SIG-M5 (cell line): ENCODE measurements at places on chromosomes 11 and 22.

- DNase-seq, result no peak
These were observed 2.2 kb downstream of the IFITM5 start for GRCh38 chr11:297051-297585.

- no peak for DNase-seq
These were observed 138.5 kb upstream of the CTSC start for GRCh38 chr11:88475991-88476418.

GRCh38 chr11:104830508-104830907, 67.8 kb downstream of the CASP12 start:
- DNase-seq, result no peak

DNA sequence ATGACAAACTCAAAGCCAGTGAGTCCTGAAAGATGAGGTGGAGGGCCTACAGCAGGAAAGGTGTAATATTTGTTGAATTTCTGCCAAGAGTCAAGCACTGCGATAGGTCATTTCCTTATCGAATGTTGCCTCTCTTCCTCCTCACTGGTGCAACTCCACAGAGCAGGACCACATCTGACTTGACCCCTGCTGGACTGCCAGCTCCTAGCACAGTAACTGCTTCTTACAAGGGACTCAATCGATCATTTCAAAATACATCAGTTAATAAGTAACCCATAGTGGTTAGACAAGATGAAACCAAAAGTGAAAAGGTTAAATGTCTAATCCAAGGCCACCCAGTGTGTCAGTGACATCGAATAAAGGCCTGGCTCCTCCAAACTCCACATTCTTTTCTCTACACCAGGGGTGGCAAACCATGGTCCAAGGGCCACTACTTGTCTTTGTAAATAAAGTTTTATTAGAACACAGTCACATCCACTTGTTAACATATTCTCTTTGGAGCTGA, 98.5 kb upstream of the CSNK2A3 start:
- DNase-seq, result no peak

DNA sequence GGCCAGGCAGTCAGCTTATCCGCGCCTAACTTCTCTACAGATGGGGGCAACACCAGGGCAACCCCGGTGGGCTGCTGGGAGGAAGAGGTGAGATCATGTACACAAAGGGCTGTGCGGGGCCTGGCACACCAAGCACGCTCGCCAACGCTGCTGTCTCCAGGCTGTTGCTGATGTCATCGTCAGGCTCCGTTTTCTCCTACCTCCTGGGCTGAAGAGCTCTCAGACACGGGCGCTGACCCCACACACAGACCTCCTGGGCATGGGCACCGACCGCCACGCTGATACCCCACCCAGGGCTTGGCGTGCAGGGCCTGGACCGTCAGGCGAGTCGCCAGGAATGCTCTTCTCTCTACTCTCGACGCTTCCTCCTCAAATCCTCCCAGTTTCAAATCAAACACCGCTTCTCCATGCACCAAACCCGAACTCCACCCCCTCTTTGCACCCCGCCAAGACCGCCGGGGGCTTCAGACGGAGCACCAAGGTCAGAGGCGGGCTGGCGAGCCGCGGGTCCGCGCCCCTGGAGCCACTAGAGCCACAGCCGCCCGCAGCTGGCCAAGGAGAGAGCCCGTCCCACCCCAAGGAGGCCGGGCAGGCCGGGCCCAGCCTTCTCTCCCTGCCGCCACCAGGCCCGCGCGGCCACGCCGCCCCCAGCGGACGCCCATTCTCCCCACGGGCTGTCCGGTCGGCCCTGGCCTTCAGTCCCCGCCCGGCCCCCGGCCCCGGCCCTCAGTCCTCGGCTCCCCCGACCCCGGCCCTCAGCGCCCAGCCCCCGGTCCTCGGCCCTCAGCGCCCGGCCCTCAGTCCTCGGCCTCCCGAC, 772 bp downstream of the SBF1 start:
- no peak for DNase-seq

GRCh38 chr22:50473088-50473487, 1.7 kb downstream of the SBF1 start:
- no peak for DNase-seq

- DNase-seq, result no peak
These were observed 49.9 kb downstream of the FAM118A start for GRCh38 chr22:45359627-45360026.

- DNase-seq, result no peak
These were observed 39.3 kb downstream of the LARGE1 start for GRCh38 chr22:33880986-33881385.

DNA sequence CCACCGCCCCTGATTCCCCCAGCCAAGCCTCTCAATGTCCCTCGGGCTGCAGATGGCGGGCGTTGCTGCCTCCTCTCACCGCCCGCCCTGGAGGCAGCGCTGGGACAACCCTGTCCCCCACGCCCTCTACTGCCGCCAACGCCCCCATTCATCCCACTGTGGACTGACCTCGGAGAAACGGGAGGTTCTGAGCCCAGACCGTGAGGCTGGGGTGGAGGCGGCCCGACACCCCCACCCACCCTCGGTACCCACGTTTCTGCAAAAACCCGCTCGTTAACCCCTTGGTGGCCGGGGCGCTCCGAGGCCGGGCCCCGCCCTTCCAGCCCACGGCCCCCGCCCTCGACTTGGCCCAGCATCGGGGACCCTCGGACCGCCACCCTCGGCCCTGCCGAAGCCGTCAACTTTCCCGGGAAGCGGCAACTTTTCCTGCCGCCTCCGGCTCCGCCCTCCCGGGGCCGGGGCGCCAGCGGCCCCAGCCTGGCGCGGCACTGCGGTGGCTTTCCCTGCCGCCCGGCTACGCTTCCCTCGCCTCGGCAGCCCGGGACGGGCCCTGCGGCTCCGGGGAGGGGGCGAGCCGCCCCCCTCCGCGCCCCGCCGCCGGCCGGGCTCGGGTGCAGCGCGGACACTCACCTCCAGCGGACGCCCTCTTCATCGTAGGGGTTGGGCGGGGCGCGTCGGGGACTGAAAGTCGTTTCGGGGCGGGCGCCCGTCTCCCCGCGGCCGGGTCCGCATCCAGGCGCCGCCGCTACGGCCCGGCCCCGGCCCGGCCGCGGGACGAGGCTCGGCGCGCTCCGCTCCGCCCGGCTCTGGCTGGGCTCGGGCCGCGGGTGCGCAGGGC, 458 bp downstream of the RTN4R start:
- no peak for DNase-seq

DNA sequence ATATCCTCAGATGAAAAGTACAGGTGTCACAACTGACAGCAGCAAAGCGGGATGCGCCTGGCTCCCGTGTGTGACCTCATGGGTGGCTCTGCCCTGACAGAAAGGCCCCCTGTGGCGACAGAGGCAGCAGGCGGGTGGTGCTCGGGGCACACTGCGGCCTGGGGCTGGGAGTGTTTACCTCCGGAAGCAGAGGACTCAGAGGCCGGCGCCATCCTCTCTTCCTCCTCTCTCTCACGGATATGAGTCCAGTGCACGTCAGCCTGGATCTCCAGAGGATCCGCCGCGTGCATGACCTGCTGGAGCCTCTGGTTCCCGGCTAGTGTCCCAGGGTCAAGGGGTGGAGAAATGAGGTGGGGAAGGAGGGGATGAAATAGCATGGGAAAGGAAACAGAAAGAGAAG, 53.2 kb upstream of the BID start:
- DNase-seq, result no peak

DNA sequence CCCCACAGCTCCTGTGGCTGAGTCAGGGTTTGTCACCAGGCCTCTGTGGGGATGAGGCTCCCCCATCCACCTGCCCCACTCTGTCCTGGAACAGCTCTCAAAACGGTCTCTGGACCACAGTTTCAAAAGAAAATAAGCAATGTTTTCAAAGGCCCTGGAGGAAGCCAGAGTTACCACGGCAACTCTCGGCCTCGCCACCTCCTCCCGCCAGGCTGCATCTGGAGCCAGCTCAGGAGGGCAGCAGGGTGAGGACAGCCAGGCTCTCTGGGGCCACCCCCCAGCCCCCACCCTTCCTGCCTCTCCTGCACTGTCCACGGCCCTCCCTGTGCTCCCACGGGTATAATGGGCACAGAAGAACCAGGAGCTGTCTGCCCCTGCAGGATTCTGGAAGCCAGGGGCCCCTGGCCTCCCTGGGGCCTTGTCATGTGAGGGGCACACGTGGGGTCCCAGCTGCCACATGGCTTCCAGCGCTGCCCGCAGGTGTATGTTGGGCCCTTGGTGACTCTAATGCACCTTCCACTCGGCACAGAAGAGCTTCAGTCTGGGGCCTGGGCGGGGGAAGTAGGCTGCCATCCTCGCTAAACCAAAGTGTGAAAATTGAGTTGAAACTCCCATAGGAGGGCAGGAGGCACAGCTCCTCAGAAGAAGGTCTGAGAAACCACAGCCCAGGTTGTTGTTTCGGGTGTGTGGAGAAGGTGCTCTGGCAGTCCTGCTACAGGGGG, 10.3 kb downstream of the CD81 start:
- DNase-seq, result no peak

- no peak for DNase-seq
These were observed 33.6 kb downstream of the USH1C start for GRCh38 chr11:17510507-17511206.

- DNase-seq, result no peak
These were observed 11.9 kb downstream of the B3GNT6 start for GRCh38 chr11:77046060-77046501.

DNA sequence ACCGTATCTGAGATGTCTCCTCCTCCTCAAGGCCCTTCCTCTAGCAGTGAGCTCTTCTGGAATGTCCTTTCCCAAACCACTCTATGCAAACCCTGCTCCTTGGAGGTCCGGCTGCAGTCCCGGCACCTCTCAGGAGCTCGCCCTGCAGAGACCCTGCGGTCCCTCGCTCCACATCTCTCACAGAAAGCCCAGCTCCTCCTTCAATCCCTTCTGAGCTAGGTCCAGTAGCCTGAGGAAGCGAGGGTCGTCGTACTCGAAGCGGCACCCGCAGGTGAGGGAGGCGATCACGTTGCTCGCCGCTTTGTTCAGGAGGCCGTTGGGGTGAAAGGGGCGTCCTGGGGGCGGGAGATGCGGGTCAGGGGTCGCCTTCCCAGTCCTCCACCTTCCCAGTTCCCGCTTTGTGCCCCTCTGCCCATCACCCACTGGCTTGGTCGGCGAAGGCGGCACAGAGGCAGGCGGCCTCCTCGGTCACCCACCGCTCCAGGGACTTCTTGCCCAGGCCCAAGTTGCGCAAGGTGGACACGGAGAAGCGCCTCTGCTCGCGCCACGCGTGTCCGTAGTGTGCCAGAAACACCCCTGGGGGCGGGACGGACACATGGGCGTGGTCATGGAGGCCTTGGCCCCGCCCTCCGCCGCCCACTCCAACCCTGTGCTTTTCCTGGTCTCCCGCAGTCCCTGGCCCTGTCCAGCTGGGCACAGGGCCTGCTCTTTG, 21.5 kb upstream of the CYP2D6 start:
- DNase-seq, result no peak

GRCh38 chr11:118155776-118156530, 3.3 kb upstream of the SCN4B start:
- no peak for DNase-seq

DNA sequence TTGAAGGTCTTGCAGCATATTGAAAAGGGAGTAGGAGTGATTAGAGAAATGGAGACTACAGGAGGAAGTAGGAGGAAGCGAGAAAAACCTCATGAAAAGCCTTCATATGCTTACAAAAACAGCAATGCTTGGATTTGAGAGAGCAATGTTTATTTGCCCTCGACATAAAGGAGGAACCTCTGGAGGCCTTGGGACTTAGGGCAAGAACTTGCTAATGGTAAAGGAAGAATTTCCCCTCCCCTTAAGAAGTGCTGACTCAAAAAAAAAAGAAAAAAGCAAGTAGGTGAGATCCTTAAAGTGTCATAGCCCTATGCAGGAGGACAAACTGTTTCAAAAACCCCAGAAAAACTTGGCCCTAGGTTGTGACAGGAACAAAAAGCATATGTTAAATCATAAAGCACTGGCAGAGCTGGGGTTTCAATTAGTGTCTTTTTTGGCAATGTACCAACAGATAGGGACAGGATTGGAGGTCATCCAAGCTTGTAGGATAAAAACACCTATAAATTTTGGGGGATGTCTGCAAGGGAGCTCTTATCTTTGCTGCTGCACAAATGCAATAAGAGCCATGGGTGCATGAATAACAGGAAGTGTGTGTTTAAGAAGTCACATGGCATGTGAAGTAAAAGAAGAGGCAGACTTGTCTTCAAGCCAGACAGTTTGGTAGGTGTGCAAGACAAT, 4.9 kb downstream of the GLYAT start:
- DNase-seq, result no peak

GRCh38 chr11:298406-299065, 790 bp downstream of the IFITM5 start:
- no peak for DNase-seq

GRCh38 chr11:104073950-104074705, 37.7 kb downstream of the DDI1 start:
- no peak for DNase-seq

DNA sequence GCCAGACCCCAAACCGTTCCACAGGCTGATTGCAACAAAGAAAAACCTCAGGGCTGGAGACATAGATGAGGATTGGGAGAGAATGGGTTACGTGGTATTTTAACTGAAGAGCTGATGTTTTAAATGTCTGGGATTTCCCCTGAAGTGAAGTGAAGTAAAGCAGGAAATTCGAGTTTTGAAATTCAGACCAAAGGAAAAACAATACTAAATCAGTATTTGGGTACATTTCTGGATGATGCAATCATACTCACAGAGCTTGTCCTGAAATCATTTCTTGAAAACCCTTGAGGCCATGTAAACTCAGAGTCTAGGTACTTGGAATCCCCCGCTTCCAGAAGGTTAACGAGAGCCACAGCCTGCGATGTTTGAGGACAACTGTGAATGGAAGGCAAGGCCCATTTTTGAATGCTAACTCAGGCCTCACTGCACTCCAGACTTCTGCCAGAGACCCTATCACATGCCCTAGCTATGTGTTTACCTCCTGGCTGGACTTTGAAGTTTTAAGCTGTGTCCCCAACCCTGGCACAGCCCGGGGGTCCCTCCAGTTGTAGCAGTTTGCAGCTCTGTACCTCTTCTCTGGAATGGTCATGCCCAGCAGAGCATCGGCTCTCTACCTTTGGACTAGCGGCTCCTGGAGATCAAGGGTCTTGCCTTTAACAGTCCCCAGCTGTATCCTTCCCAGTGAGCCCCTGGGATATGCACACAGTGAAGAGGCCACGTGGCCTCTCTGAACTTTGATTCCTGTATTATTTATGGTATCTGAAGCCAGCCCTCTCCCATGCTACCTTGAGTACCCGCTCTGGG, 5.4 kb upstream of the FTH1 start:
- DNase-seq, result no peak

DNA sequence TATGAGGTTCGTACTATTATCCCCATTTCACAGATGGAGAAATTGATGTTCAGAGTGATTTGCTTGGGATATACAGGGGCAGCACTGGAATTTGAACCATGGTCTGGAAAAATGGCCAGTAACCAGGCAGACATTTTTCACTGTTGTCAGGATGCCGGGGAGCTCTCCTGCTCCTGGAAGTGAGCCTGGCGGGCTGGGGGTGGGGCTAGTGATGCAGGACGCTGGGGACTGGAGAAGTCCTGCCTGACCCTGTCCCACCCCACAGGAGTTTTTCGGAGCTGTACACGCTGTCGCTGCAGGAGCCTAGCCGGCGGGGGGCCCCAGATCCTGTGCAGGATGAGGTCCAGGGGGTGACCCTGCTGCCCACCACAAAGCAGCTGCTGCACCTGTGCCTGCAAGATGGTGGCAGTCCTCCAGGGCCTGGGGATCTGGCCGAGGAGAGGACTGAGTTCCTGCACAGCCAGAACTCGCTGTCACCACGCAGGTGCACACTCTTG, 11.1 kb downstream of the SIPA1 start:
- no peak for DNase-seq
